Inflammatory macrophage treated with lipopolysaccharide for 1 hour (primary cell): ENCODE measurements at places on chromosomes 1 and 21.

GRCh38 chr1:12177156-12177998 is 10.6 kb downstream of the TNFRSF1B start:
- no peak for DNase-seq

GRCh38 chr1:182383037-182383661 is 8.4 kb downstream of the GLUL start:
- no peak for DNase-seq

GRCh38 chr1:155860970-155861510 is 1.7 kb downstream of the SYT11 start:
- DNase-seq = no peak

DNA sequence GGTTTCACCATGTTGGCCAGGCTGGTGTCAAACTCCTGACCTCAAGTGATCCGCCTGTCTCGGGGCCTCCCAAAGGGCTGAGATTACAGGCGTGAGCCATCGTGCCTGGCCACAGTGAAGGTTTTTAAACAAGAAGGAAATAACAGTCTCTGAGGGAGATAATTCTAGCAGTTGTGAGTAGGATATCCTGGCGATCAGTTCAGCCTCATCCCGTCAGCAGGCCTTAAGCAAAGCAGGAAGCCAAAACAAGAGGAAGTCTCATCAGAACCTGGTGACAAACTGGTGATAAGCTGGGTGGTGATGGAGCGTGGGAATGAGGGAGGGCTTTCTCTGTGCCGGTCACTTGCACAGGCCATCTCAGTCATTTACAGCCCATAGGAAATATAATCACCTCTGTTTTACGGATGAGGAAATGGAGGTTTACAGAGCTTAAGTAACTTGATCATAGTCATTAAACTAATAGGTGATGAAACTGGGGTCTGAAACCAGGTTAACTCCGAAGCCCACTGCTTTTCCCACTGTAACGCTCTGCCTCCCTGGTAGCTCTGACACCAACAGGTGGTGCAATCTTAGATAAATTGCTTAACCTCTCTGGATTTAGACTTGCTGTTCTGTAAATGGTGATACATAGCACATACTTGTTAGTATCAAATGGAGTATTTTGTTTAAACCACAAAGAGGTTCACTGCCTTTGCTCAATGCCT is 40.8 kb upstream of the A3GALT2 start:
- peak; percentile 51 for DNase-seq

GRCh38 chr1:18588093-18588492 is 42.6 kb upstream of the PAX7 start:
- no peak for DNase-seq

DNA sequence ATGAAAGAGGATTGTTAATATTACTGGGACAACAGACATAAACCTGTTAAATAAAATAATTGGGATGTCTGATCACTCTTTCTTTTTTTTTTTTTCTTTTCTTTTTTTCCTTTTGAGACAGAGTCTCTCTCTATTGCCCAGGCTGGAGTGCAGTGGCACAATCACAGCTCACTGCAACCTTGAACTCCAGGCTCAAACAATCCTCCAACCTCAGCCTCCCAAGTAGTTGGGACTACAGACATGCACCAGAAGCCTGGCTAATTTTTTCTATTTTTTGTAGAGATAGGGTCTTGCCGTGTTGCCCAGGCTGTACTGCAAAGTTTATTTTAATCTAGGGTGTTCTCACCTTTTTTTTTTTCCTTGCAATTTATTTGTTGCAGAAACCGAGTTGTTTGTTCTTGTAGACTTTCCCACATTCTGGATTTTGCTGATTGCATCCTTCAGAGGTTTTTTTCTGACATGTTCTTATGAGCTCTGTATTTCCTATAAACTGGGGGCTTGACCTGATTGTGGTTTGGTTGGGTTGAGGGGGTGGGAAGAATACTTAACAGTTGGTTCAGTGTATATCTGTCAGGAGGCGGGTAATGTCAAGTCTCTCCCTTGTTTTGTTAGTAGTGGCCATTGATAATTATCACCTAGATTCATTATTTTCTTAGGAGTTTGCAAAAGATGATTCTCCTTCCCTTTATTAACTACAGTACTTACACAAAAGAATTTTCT is 125.2 kb downstream of the MAST2 start:
- DNase-seq = no peak

- no peak for DNase-seq
These were observed 3.8 kb downstream of the TNN start for GRCh38 chr1:175071276-175071943.

- DNase-seq = no peak
These were observed 102.0 kb downstream of the DIRAS3 start for GRCh38 chr1:67948151-67949080.

DNA sequence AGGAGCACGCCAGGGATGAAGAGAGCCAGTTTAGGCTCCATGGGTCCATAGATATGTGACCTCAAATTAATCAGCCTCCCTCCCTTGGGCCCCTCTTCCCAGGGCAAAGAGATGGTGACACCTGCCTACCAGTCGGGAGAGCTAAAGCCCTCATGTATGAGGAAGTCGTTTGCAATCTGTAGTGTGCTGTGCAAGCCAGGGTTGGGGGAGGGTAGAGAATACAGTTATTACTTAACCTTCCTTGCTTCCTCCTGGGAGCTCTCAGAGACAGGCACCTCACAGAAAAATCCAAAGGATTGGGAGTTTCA is 4.0 kb downstream of the PGLYRP4 start:
- peak; percentile 46 for DNase-seq

- DNase-seq = peak; percentile 41
These were observed 20.1 kb downstream of the OSBPL9 start for GRCh38 chr1:51636764-51637522.

DNA sequence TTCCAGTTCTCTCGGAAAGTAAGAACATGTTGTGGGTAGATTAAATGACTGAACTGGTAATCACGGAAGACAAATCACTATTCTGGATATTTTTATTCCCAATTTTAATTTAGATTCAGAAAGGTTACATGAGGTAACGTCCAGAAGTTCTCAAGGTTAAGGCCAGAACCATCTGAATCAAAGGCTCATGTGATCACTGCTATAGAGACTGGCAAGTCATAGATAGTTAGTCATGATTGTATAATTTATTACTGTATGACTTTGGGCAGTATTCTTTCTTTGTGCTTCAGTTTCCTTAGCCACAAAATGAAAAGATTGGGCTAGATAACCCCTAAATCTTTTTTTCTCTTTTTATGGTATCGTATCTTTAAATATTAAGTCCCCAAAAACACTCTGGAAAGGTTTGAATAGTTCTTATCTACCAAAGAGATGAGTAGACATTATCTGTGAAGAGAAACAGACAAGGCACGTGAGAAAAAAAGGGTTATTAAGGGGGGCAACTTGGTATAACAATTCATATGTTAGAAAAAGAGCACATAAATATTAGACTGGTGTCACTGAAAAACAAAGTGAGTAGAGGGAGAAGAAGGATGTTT is 241.0 kb downstream of the PTPRC start:
- no peak for DNase-seq

DNA sequence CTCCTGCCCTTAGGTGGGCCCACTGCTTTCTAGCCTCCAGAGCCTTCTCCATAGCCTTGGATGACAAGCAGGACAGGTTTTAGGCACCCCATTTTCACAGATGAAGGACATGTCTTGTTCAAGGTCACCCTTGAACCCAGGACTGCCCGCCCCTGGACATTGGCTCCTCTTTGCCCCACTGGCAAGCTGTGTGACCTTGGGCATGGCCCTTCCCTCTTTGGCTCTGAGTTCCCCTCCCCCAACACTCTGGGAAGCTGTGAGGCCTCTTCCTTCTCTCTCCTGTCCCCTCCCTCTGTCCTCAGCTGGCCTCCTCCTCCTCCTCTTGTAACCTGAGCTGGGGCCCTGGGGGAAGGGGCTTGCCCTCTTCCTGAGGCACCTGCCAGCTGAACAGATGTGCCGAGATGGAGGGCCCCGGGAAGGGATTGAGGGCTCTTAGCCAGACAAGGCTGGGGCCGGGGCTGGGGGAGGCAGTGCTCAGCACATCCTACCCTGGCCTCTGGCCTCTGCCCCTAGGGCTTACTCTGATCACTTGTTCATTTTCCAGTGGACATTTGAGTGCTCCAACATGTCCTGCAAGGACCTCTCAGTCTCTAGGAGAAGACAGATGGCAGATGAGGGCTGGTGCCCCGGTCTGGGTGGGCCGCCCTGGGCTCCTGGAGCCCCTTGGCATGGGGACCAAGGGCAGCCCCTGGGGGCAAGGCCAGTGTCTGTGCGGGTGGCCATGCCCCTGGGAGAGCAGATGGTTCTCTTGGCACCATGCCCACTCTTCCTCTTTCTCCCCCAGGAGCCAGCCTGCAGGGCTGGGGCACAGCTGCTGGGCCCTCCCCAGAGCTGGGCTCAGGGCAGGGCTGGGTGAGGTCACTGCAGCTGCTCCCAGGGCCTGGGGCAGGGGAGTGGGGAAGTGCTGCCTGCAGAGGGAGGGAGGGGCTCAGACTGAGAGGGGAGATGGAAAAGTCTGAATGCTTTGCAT is 10.7 kb downstream of the FOXO6 start:
- DNase-seq = peak; percentile 23

GRCh38 chr1:236392182-236392581 is 1.9 kb upstream of the EDARADD start:
- no peak for DNase-seq

- DNase-seq = no peak
These were observed 59.3 kb downstream of the PACC1 start for GRCh38 chr1:212355230-212355969.

DNA sequence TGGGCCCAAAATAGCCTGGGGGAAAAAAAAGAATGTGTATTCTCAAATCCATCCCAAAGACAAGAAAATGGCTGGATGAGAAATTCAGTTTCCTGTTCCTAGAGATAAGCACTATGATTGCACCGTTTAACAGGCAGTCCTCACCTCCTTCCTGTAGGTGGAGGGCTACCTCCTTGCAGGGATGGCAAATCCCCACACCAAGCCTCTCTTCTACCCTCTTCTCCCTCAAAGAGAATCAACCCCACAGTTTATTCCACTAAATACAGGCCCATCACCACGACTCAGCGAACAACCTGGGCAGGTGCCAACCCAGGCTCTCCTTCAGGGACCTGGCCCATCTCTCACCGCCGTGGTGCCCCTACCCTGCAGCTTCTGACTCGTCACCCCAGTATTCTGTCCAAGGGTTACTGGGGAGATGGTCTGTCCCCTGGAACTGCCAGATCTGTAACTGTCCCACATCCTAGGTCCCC is 3.4 kb upstream of the CHD5 start:
- DNase-seq = no peak

GRCh38 chr1:2350911-2351655 is 40.3 kb downstream of the MORN1 start:
- no peak for DNase-seq

DNA sequence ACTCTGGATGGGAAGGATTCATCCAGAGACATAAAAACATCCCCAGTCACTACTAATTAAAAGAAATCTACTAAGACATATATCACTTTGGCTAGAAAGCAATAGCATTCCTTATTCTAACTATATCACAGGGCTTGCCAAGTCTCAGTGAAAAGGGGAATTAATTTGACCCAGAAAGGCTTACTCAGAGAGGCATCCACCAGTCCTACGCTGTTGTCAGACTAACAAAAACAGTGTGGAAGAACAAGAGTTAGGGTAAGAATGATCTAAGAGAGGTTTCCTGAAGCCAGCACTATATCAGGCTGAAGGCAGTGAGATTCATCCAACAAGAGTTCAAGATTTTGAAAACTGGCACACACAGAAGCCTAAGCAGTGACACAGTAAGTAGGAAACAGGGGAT is 126.1 kb downstream of the GDAP2 start:
- DNase-seq = no peak

DNA sequence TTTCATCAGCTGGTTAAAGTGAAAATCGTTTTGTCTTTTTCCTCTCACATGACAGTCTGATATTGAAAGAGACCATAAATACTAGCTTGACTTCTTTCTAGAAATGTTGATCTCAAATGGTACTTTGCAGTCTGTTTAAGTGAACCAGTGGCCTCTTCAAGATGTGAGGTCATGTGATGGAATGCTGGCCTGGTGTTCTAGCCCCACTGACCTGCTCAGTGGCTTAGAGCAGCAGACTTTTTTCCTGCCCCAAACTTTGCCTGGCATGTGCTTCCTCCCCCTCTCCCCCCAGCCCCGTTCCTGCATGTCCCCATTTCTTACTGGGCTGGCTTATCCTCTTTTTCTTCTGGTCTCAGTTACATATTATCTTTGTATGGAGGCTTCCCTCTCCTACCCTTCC is 34.3 kb downstream of the ZYG11A start:
- no peak for DNase-seq

- DNase-seq = no peak
These were observed 909.4 kb downstream of the ADGRL2 start for GRCh38 chr1:82710091-82710490.

GRCh38 chr1:41855713-41856112 is 63.0 kb downstream of the HIVEP3 start:
- no peak for DNase-seq

- DNase-seq = no peak
These were observed 64.4 kb upstream of the NEK2 start for GRCh38 chr1:211739671-211740411.

DNA sequence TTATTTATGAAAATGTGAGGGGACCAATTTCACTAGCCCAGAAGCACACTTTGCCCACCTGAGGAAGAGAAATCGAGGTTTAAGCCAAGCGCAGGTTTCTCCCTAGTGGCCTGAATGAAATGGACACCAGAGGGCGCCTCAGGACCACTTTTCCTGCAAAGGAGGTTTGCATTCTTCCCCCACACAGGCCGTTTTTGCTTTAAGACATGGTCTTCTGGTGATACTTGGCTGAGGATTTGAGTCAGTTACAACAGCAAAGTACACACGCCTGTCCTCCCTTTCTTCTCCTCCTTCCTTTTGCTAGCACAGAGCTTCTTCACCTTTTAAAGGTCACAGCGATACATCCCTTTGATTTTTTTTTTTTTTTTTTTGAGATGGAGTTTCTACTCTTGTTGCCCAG is 5.4 kb downstream of the PLA2G2E start:
- DNase-seq = peak; percentile 89

DNA sequence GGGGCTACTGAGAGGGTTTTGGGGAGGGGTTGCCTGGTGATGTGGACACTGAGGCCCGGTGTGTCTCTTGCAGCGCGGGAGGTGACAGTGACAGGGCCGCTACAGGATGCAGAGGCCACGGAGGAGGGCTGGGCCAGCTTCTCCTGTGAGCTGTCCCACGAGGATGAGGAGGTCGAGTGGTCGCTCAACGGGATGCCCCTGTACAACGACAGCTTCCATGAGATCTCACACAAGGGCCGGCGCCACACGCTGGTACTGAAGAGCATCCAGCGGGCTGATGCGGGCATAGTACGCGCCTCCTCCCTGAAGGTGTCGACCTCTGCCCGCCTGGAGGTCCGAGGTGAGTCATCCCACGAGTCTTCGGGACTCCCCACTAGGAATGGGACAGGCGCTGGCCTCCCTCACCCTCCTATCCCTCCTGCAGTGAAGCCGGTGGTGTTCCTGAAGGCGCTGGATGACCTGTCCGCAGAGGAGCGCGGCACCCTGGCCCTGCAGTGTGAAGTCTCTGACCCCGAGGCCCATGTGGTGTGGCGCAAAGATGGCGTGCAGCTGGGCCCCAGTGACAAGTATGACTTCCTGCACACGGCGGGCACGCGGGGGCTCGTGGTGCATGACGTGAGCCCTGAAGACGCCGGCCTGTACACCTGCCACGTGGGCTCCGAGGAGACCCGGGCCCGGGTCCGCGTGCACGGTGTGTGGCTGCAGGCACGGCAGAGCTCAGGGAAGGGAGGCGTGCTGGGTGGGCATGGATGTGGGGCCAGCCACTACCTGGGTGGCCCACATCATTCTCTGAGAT is 72.5 kb downstream of the OBSCN start:
- DNase-seq = no peak

- DNase-seq = no peak
These were observed 32.1 kb upstream of the COL18A1 start for GRCh38 chr21:45372732-45373355.
